ENCODE measurements at places on chromosomes 3 and 15.

DNA sequence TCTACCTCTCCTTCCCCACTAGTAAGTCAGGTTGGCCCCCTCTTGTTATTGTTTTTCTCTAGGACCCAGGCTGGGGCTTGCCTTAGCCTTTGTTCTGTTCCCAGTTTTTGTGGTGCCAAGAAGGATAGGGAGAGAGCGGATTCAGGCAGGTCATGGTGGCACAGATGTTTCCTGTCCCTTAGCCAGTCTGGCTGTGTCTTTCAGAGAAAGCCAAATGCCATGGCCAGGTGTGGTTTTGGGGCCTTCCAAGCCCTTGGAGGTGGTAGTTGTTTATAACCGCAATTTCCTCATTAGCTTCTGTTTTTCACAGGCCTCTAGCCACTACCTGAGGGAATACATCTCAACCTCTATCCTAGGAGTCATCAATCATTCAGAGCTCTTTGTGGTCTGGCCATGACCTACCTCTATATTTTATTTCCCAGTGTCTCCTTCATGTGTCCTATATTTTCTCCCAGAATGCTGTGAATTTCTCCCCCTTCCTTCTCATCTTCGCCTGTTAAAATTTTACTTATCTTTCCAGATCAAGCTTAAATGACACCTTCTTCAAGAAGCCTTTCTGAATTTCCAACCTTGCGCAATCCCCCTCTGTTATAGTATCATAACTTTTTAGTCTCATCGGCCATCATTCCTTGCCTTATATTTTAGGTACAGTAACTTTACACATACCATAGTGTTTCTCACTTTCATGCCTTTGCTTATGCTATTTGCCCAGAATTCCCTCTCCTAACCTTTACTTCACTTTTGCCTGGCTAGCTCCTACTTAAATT is 38.2 kb downstream of the TIMP4 start:
- DNase-seq = no peak

GRCh38 chr3:77038930-77039605 is 831 bp upstream of the ROBO2 start:
- DNase-seq = no peak

DNA sequence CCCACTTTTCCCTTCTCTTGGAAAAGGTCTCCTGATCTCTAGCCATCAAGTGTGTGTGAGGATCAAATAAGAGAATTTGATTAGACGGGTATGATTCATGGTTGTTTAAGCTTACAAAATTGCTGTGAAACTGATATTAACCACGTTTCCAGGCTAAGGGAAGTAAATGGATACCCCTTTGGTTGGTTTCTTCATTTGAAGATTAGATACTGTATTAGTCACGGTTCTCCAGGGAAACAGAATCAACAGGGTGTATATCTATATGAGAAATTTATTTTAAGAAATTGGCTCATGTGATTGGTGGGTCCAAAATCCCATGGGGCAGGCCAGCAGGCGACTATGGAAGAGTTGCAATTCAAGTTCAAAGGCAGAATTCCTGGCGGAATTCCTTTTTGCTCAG is 112.7 kb upstream of the SELENOK start:
- DNase-seq = no peak

DNA sequence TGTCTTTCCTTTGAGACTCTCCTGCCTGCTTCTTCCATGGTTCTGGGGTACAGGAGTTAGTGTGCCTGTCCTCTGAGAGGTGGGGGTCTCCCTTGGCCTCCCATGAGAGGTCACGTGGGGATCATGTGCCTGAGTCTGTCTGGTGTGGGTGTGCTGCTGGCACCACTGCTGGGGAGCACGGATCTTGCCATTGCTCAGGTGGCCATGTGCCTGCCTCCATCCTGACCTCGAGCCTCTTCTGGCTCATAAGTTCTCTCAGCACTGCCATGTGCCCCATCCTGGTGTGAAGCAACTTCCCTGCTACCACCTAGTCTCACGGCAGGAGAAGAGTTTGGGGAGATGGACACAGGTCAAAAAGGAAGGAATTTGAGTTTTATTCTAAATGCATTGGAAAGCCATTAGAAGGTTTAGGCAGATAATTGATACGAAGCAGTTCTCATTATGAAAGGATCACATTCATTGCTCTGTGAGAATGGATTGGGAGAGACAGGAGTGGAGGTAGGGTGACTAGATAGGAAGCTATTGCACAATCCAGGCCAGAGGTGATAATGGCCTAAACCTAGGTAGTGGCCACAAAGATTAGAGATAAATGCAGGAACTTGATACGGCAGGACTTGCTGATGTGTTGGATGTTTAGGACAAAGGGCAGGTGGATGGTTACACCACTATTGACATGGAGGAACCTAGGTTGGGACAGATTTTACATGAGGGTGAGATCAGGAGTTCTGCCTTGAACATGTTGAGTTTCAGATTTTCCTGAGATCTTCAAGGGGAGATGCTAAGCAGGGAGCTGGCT is 173.0 kb upstream of the RORA start:
- no peak for DNase-seq

GRCh38 chr3:23991683-23992628 is 46.9 kb downstream of the NR1D2 start:
- DNase-seq = peak; percentile 18

DNA sequence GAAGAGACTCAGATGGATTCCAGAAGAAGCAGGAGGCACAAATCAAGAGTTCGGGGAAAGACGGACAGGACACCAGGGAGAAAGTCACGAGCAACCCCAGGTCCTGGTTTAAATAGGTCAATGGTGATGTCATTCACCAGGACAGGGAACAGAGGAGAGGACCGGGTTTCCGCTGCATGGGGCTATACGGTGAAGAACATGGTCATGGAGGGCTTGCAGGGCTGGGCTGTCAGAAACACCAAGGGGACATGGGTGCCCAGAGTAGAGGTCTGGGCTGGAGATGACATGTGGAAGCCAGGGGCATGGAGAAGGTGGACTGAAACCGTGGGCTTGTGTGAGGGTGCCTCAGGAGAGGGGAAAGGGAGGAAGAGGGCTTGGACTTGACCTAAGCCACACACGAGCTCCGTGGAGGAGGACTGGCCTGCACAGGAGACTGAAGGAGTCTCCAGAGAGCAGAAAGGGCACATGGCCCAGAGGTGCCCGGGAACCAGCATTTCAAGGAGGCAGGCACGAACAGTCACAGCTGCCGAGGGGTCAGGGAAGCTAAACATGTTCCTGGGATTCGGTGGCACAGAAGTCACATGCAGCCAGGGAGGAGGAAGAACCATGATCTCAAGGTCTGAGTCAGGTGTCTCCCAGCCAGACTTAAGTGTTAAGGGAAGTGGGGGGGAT is 54.2 kb upstream of the RPL32 start:
- no peak for DNase-seq

DNA sequence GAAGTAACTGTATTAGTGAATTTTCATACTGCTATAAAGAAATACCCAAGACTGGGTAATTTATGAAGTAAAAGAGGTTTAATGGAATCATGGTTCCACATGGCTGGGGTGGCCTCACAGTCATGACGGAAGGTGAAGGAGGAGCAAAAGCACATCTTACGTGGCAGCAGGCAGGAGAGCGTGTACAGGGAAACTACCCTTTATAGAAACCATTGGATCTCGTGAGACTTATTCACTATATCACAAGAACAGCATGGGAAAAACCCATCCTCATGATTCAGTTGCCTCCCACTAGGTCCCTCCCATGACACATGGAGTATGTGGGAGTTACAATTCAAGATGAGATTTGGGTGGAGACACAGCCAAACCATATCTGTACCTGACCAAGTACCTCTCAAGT is 812.3 kb upstream of the ALCAM start:
- no peak for DNase-seq
